Activated CD4-positive, alpha-beta T cell treated with anti-CD3 and anti-CD28 coated beads, Interleukin-10, Interleukin-2, amounts not matched to agents 100 ng/mL and 50 ng/mL, durations not matched to agents 16 hours and 8 hours (primary cell): ENCODE measurements at places on chromosomes 6 and 20.

- DNase-seq: no peak
Observed at GRCh38 chr6:146968041-146968760, 236.0 kb upstream of the STXBP5 start.

GRCh38 chr20:58877976-58878360 lies 25.5 kb downstream of the GNAS start:
- DNase-seq: peak; percentile 37

- DNase-seq: no peak
Observed at GRCh38 chr20:49889935-49890333, 25.4 kb downstream of the SPATA2 start.

DNA sequence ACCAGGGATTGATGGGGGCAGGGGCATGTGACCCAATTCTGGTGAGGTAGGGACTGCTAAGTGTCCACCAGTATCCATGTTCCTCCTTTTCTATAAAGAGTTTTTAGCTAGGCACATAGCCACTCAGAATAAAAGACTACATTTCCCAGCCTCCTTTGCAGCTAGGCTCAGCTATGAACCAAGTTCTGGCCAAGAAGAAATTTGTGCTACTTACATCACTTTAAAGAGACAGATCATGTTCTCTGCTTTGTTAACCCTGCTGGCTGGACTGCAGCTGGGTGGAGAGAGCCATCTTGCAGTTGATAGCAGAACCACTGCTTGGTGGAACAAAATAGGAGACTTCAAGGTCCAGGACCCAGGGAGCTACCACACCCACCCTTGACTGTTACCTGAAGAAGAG lies 5.3 kb upstream of the CCM2L start:
- no peak for DNase-seq

- DNase-seq: no peak
Observed at GRCh38 chr6:110359556-110359955, 1.4 kb upstream of the METTL24 start.

- no peak for DNase-seq
Observed at GRCh38 chr6:66232890-66233289, 525.9 kb upstream of the EYS start.

DNA sequence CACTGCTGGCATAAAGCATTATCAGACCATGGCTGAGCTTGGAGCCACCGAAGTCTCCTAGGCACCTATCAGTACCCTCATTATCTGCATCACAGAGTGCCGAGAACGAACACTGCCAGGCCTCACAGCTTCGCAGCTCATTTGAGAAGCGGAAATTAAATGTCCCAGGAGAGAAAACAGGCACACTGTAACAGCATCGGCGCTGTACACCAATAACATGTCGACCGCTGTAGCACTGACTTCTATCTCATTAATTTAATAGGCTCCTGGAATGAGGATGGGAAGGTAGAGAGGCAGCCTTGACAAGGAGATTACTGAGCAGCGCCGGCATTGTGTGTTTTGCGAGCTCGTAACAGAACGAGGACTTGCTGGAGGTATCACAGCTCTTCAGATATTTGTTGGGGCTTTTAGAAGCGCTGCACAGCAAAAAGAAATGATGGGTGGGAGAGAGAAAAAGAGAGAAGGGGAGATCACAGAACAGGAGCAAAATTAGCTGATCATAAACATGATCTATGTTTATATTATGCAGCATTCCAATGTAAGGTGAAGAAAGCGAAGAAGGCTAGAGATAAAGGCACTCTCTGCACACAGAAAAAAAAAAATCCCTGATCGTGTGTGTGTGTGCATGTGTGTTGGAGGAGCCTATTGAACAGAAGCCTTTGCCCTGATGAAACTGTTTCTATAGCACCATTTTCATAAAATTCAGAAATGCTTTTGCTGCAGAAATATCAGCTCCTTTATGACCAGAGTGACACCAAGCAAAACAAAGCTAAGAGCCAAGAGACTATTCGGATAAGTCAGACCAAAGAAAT lies 29.2 kb downstream of the ID4 start:
- DNase-seq: no peak
